Lower leg skin (tissue), 4 donors: ENCODE measurements at places on chromosomes 6 and 20. TPM values are rescaled to one million over a fixed set of nuclear protein-coding genes. Genes with fewer than 3 reads are reported as not detected.

- DNase-seq: no peak
Observed at GRCh38 chr6:49531774-49532569, 18.5 kb upstream of the C6orf141 start.

DNA sequence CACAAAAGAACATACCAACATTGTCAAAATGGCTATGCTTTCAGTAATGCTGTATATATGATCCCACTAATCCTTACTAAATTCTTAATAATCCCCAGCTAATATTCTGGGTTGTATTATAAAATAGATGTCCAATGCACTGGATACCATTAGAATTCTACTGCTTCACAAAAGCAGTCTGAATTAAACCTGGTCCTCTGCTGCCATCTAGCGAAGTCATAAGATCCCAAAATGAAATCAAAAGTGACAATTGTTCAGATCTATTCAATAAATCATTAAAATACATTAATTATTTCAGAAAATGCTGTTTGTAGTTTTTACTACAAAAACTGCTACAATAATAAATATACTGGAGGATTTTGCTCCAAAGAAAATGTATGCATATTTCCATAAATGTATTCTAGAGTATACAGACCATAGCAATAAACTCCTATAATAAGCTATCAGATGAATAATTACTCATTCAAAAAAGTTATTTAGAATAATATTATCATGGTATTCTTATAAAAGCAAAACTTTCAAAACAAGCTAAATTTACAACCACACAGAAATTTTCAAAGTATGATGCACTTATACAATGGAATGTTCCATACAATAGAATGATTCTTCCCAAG, 92.6 kb downstream of the RNGTT start:
- DNase-seq: no peak

CCN5 gene
- total RNA-seq: 105 TPM

DNA sequence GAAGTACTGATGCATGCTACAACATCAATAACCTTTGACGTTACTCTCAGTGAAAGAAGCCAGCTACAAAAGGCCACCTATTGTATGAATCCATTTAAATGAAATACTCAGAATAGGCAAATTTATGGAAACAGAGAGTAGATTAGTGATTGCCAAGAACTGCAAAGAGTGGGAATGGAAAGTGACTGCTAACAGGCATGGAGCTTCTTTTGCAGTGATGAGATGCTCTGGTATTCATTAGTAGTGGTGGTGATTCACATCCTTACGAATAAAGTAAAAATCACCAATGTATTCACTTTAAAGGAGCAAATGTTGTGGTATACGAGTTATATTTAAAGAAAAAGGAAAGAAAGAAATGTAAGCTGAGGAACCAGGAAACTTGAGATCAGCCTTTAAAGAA, 126.8 kb upstream of the SAMD5 start:
- no peak for DNase-seq

GRCh38 chr6:35719830-35720733, 16.8 kb upstream of the ARMC12 start:
- DNase-seq: peak; percentile 55

RHAG gene
- total RNA-seq: not detected

DNA sequence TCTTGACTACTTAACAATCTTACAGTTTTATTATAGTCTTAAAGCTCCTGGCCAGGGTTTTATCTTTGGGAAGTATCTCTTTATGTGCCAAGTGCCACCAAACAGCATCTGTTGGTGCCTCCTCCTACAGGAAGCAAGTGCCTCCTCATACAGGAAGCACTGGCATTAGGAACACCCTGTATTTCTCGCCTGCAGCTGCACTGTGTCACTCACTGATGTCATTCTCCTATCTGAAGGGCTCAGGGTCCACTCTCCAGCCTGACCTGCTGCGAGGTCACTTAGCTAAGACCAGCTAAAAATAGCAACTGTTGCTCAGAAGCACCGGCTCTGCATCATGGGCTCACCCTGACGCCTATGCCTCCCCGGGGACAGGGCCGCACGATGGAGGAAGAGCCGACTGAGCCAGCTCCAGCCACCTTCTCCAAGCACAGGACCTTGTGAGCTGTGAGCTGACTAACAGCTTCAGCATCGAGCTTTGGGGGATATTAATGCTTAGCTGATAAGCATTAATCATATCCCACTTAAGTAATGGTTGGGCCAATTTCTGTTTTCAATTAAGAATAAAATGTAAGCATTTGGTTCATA, 66.3 kb upstream of the CD93 start:
- no peak for DNase-seq

DNA sequence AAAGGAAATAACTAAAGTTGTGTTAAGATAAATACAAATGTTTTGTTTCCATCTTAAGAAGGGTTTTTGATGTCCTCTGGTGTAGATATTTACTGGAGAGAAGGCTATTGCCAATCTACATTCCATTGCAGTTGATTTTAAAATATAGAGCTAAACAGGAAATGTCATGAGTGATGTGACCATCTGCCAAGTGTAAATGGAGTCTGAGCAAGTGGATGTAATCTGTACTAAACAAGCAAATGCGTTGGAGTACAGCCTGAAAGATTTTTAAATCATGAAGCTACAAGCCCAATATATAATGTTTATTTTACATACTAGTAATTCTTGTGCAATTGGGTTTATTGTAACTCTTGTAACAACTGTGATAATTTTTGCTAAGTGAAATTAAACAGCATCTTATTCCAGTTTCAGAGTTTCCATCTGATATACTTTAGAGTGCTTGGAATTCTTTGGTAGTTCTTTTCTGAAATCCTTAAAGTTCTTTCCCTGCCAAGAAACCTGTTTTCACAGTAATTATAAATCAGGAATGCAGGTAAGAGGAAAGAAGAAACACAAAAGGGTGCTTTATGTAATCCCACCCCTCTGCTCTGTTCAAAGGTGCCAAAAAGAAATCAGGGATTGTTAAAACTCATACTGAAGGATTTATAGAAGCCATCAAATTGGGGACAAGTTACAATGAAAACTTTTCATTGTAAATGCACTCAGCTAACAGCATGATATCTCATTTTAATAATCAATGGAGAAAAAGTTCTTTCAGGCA, 47.2 kb upstream of the FLRT3 start:
- DNase-seq: no peak

KIF25 gene
- total RNA-seq: not detected

GRCh38 chr6:82775981-82776380, 289.7 kb downstream of the UBE3D start:
- DNase-seq: no peak

NNAT gene
- total RNA-seq: 2.8 TPM

- DNase-seq: no peak
Observed at GRCh38 chr6:33710296-33711121, 991 bp downstream of the UQCC2 start.

DNA sequence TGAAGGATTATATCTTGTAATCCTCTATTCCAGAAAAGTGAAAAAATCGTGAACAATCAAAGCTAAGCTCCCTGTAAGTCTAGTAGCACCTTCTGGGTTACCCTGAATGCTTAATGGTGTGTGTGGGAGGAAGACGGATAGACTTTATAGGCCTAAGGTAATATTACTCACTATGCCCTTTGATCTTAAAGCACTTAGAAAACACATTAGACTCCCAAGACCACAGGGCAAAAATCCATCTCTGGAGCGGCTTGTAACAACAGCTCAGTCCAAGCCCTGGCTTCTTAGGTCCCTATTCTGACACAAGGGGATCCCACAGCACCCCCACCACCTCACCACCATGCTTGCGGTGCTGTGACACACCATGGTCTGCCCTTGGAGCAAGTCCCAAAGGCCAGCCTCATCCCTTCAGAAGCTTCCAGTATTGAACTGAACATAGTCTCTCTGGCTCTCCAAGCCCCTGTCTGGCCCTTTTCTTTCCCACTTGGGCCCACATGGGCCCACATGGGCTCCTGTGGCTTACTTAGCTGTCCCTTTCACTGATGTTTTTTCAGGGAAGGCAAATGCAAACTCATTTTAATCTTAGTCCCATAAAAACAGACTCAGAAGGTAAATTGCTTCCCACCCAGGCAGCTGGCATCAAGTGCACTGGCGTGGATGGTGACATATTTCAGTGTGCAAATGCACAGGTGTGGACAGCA, 28.3 kb downstream of the C6orf132 start:
- no peak for DNase-seq

ENPP4 gene
- total RNA-seq: 1.9 TPM

PRICKLE4 gene
- total RNA-seq: 5.0 TPM

- peak; percentile 50 for DNase-seq
Observed at GRCh38 chr6:107121964-107122495, 6.7 kb upstream of the BEND3 start.

- DNase-seq: no peak
Observed at GRCh38 chr6:27897580-27898206, 14.5 kb downstream of the OR2B2 start.

MSH5 gene
- total RNA-seq: 13.8 TPM

DNA sequence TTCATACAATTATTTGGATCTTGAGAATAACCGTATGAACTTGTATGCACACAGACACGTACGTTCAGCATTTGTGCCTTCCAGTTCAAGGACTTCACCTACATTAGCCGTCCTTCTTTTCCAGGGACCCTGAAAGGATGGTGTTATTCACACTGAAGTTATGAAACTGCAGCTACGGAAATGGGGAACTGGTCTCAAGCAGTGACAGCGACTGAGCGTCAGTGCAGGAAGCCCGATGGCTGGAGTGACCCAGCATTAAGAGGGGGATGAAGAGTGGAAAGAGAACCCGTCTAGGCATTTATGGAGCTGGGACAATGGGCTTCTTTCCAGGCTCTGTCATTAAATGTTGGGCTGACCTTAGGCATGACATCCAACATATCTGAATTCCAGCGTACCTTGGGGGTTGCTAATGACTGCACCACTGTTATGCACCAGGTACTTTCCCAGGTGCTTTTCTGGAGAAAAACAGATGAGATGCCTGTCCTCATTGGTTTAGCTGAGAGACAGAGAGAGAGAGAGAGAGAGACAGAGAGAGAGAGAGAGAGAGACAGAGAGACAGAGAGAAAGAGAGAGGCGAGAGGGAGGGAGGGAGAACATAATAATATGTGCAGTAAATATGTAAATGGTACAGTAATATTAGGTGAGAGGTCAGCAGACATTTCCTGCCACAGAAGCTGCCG, 204.7 kb upstream of the EXOC2 start:
- DNase-seq: no peak

SIRPB2 gene
- total RNA-seq: 0.79 TPM

- DNase-seq: no peak
Observed at GRCh38 chr6:51098791-51099190, 280.1 kb downstream of the TFAP2B start.

DNA sequence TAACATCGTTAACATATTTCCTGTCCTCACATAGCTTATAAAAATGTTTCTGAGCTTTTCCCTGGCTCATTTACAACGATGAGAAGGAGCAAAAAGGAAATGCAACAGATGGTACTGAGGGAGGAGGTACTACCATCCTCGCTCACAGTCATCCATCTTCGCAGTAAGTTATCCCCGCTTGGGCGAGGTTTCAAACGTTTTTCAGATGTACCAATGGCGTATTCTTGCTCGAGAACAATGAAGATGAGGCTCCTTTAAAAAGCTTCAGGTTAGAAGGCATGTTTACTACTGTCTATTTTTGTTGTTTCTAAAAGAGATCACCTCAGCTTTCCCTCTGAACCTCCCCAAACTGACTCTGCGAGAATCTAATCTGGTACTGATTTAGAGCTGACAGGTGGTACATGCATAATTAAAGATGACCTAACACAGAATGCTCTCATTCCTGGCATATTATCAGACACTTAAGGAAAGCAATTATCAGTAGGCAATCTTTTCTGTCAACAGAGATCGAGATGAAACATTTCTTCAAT, 178.7 kb downstream of the GJA10 start:
- DNase-seq: no peak

- DNase-seq: no peak
Observed at GRCh38 chr20:42118001-42118400, 499.8 kb upstream of the CHD6 start.

MEI4 gene
- total RNA-seq: not detected

- no peak for DNase-seq
Observed at GRCh38 chr20:44938637-44939036, 21.6 kb downstream of the TOMM34 start.

GRCh38 chr6:142846883-142847287, 98.1 kb downstream of the HIVEP2 start:
- peak; percentile 41 for DNase-seq

DNA sequence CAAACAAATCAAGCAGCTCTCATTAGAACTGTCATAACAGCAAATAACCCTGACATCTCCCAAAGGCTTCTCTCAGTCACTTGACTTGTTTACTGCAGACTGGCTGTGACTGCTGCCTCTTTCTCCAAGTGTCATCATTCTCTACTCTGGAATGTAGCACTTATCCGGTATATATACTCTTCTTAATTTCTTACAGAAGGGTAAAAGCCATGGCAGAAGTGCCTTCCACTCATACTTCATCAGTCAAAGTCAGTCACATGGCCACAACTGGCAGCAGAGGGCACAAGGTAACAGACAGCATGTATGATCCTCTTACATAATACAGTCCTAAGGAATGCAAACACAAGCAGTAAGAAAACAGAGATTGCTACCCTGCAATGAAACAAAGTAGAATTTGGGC, 9.3 kb downstream of the NAPB start:
- DNase-seq: no peak

DNA sequence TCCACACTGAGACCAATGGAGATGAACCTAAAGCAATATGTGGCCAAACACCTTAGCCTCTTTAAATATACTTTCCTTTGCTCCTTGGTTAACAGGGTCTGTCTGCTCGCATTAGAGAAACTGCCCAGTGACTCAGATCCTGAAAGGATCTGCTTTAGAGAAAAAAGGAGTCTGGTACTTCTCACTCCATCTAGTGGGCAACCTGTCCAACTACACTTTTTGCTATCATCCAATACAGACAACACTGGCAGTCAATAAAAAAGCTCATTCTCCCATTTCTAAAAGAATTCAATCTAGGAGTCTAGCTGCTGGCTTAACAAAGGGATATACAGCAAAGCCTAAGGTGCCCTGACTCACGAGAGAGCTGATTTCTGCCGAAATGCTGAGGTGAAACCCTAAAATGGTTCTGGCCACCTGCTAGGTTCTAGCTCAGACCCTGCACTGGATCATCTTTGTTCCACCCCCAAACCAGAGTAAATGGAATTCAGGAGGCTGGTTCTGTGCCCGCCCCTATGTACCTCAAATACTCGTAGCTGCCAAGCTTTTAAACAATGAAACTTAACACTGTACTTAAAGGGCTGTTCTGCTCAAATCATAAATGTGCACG, 11.5 kb downstream of the GNL1 start:
- DNase-seq: no peak

DNA sequence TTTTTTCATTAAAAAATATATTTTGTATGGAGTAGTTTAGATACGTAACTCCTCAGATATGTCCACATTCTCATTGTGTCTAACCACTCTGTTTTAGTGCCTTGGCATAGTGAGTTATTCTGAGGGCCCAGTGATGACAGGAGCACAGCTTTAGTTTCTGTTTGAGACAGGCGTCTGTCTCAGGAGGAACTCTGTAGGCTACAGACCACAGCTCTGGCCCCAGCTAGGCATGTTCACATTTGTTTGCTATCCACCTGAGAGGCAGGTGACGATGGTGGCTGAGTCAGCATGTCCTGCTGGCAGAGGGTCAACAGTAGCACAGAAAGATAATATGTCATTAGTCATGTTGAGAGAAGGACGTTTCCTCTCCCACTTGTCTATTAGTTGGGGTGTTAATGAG, 16.3 kb downstream of the LRRC1 start:
- DNase-seq: no peak

C2 gene
- total RNA-seq: 5.9 TPM
